ENCODE measurements at places on chromosomes 16 and 17.

GRCh38 chr17:80104321-80104955, 3.1 kb downstream of the GAA start:
- peak; percentile 88 for DNase-seq

DNA sequence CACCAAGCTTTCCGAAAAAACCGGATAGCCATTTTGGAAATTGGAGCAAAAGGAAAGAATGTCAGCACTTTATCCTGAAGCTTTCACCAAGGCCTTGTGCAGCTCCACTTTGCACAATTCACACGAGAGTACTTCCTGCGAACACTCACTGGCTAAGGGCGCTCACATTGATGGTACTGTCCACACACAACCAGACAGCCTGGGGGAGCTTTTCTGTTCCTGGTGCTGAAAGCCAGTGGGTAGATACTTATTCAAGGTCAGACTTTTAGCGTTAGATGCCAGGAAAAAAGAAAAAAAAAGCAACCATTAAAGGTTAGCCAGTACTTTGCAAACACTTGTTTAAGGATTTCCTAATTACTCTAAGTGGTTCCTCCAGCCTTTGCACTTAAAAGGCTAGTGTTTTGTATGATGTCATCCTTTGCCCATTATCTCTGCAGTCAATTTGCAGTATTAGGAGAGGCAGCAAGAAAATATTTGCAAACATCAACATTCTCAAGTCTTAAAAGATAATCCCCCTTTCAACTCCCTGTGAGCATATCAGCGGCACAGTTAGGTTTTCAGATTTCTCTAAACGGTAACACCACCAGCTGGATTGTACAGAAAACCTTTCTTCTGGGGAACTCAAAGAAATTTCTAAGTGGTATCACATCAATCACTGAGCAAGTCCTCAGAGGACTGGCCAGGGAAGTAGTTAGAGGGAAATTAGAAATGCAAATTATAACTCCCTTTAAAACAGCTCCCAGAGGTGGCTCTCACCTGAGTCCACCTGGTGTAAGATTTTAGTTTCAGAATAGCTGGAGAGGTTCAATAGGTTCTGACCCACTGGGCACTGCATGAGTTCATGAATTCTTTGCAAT, 243.4 kb upstream of the IRX5 start:
- no peak for DNase-seq

- no peak for DNase-seq
These were observed 6.7 kb downstream of the CBX8 start for GRCh38 chr17:79789943-79790804.

- DNase-seq = peak; percentile 25
These were observed 42.4 kb downstream of the RAI1 start for GRCh38 chr17:17723354-17724261.

DNA sequence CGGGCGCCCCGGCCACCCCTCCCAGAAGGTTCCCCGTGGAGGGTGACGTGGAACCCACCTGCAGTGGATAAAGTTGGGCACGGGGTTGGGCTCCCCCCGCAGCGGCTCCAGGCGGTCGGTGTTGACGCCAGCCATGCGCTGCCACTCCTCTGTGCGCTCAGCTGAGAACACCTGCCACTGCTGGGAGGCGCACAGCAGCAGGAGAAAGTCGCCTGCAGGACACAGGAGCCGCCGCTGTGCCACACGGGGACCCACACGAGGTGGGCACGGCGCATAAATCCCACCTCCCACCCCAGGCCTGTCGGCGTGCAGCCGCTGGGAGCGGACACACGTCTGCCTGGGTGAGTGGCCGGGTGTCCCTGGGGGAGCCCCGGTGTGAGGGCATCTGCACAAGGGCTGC, 20.7 kb downstream of the CTU2 start:
- DNase-seq = no peak

DNA sequence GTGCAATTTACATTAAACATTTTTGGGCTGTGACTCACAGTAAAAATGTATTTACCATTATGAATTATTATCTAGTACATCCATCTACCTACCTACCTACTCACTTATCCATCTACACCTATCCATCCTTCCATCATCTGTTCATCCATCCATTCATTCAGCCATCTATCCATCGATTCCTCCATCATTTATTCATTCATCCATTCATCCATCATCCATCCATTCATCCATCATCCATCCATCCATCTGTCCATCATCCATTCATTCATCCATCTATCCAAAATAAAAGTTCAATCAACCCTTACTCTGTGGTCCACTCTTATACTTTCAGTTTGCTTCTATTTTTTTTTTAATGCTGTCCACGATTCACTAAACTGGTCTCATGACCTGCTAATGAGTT, 118.4 kb downstream of the NTN1 start:
- DNase-seq = no peak

DNA sequence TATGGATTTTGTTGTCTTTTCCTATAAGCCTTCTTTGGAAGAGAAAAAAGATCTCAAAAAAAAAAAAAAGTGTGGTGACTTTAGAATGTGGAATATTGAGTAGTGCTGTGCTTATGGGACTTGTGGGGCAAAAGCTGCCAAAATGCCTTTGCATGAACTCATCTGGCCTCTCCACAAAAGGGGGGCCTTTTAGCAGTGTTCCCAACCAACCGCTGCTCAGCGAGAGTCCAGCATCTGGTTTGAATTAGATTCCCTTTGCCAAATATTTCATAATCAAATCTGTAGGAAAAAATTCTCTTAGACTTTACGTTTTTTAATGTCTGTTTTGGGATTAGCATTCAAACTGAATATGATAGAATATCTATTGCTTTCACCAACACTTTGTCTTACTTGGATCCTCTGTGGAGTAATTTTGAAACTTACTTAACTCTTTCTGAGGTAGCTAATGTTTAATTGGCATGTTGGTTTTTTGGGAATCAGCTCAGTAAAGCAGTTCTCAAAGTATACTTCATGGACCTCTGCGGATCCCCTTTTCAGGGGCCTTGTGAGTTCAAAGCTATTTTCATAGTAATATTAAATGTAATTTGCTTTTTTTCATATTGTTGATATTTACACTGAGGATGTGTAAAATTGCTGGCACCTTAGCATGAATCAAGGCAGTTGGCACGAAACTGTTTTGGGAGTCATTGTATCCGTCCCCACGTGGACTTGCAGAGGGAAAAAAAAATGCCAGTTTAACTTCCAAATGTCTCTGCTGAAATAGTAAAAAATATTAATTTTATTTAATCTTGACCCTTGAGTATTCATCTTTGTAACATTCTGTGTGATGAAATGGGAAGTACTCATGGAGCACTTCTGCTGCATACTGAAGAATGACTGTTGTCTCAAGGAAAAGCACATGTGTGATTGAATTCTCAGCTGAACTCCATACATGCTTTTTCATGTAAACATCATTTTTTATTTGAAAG, 34.7 kb upstream of the VPS4A start:
- DNase-seq = no peak

DNA sequence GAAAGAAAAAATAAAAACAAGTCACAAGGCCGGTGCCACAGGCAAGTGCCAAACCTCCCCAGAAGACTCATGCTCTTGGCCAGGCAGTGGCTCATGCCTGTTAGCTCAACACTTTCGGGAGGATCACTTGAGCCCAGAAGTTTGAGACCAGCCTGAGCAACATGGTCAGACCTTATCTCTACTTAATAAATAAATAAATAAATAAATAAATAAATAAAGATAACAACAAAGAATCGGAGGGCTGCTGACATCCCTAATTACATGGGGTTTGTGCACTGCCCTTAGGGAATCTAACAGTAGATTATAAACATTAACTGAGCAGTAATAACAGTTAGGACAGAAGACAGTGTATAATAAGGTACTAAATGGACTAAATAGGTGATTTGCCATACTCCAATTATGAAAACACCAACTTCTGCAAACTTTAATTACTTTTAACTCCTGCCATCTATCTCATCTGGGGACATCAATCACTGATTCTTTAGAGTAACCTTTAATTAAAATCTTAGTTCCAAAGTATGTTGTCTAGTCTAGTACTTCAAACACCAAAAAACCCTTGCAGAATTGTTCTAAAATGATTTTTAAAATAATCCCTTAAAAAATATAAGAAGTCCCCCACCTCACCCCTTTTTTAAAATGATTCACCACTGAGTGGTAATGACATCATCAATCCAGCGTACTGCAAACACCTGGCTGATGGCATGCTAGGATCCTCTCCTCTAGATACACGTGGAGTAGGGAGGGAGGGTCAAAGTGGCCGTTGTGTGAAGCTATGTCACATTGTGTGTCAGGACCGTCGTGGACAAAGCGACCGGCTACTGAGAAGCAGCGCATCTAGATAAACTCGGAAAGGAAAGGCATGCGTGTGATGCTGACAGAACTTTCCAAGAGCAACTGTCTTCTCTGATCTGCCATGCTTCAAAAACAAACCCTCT, 28.5 kb downstream of the CYTH1 start:
- no peak for DNase-seq

DNA sequence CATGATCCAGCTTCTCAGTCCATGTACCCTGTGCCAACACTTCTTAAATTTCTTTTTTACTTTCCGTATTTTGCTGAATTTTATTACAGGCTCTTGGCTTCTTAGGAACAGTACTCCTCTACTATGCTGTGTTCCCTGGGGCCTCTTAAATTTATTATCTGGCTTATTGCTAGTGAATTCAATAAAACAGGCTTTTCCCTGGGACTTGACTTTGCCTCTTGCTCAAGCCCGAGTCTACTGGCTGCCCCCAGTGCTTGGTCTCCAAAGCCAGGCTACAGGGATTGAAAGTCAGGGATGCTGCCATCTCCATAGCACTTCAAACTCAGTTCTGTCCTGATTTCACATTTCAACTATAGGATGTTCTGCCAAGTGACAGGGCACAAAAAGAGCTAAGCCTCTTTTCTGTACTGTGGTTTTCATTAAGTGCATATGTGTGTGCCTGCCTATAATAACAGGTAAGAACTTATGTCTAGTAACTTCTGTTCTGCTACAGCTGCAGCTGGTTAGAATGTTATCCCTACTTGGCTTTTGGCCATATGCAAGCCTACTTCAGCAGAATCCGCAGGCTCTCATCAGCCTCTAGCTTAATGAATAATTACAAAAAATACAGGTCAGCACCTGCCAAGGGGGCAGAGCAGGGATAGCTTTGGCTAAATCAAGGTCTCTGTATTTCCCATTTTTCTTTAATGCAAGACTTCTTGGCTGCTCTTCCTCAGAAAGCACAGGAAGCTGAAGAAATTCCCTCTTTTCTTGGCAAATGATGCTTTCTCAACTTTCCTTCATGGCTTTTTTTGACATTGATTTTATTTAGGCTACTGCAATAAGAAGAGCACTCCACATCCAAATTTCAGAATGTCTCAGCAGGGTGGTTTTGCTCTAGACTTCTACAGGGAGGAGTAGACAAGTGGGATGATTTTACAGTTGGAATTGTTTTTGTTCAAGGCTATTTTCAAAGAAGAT, 8.2 kb downstream of the FAM20A start:
- DNase-seq = peak; percentile 17

- no peak for DNase-seq
These were observed 3.8 kb downstream of the MRPL38 start for GRCh38 chr17:75900691-75901533.

- DNase-seq = no peak
These were observed 52.5 kb upstream of the B4GALNT2 start for GRCh38 chr17:49079840-49080663.

- no peak for DNase-seq
These were observed 23.1 kb downstream of the GNGT2 start for GRCh38 chr17:49187301-49187700.

DNA sequence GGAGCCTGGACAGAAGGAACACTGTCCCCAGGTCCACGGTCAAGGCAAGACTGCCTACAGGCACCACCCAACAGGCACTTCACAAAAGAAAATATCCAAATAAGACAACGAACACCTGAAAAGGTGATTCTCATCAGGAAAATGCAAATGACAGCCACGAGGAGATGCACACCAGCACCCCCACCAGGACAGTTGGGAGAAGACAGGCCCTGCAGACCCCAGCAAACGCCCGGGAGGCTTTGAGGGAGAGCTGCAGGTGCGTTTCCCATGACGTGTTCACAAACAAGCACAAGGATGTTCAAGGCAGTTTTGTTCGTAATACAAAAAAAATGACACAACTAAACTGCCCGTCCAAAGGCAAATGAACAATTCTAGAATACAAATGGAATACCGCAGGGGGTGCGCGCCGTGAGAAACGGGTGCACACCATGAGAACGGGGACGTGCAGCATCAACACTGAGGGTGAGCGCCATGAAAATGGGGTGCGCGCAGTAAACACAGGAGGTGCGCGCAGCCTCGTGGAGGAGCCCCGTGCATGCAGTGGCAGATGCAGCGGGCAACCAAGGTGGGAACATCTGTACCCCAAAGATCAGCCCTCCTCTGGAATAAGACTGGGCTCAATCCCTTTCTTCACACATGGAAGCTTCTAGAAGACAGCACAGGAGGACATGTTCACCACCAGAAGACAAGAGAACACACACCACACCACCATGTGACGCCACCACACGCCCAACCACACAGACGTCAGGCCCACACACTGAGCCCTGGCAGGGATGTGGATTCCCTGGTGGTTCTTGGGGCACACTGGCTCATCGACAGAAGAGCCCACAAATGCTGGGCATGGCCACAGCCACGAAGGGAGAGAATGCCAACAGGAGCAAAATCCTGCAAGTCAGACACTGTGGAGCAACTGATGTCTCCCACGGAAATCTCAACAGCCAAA, 91.2 kb downstream of the ZNF778 start:
- no peak for DNase-seq

GRCh38 chr17:16495980-16496819, 4.2 kb upstream of the LRRC75A start:
- no peak for DNase-seq

DNA sequence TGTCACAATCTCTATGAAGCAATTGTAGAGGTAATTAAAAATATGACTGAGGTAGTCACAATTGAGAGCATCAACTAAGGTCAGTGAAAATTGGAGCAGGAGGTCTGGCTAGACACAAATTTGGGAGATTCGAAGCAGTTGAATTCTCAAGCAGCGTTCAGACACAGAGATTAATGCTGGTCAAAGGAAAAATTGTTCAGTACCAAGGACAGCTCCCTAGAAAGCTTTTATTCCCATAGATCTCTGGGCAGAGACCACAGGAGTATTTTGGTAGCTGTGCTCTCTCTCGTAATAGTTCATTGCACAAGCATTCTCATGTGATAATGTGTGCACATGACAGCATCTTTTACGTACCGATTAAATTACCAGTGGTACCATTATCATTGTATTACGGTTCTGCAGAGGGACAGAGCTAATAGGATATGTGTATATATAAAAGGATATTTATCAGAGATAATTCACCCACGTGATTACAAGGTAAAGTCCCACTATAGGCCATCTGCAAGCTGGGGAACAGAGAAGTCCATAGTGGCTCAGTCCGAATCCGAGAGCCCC, 387.5 kb upstream of the HSBP1 start:
- no peak for DNase-seq

- no peak for DNase-seq
These were observed 300.4 kb downstream of the ABCC12 start for GRCh38 chr16:47855431-47855830.
